Activated T-helper 1 cell treated with Interleukin-2 at 50 U/mL for 16 hours (primary cell): ENCODE measurements at places on chromosomes 3 and 15.

DNA sequence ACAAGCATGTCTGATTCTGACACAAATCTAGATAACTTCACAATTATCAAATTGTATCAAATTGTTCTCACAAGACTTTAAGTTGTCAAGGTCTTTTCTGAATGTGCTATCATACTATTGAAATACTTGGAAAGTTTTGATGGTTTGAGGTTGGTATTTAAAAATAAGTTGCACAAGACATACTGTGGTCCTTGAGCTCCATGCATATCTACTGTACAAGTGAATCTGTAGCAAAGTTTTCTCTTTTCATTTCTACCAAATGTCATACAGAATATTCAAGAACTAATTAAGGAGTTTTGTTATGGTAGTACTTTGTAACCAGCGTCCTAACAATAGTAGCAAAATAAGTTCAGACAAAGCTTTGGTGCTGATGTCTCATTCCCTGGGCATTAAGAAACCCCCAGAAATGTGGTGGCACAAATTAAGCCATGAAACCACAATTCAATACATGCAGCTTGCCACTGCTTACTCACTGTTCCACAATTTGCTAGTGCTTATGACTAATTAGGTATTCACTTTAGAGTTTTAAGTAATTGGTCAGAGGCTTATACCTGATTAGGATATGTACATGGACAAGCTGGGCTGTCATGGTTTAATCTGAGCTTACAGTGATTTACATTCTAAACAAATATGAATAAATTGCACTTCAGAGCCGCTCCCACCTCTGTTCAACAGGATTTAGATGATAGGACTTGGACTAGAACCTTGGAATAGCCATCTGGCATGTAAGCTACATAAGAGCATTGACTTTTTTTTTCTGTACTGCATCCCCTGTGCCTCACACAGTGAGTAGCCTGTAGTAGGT lies 8.8 kb downstream of the TBC1D23 start:
- no peak for DNase-seq

DNA sequence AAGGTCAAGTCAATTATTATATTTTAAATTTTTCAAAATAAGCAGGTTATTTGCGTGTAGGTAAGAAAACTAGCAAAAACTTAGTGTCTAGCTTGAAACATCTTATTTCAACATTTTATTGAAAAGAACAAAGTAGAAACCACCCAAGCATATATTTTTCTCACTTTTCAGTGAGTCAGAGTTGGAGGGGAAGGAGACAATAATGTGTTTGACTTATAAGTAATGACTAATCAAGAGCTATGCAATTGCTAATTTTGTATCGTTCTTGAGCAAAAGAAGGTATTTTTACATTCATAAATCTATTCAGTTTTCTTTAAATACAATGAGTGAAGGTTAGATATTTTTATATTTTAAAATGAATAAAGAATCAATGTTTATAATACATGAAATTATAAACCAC lies 54.4 kb upstream of the P2RY1 start:
- DNase-seq, result no peak

- DNase-seq, result no peak
Observed at GRCh38 chr3:113070072-113070640, 79.4 kb downstream of the GTPBP8 start.

DNA sequence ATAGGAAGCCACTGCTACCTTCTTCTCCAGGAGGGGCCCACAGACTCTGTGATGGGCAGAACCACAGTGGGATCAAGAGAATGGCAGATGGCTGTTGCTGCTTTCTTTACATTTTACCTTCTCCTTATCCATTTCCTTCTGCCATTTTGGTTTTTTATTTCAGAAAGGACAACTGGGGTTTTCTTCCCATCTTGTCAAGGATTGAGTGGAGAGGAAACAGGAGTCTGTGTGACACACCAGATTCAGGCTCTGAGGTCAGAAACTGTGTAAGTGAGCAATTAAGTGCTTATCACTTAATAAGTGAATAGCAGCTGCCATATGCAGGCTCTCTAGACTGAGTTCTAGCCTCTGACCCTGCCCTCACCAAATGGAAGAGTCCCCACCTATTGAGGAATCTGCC lies 47.3 kb downstream of the ITGB5 start:
- no peak for DNase-seq

- no peak for DNase-seq
Observed at GRCh38 chr15:74624020-74624602, 8.5 kb downstream of the CLK3 start.

GRCh38 chr3:49717959-49718857 lies 1.3 kb downstream of the AMIGO3 start:
- DNase-seq, result no peak

DNA sequence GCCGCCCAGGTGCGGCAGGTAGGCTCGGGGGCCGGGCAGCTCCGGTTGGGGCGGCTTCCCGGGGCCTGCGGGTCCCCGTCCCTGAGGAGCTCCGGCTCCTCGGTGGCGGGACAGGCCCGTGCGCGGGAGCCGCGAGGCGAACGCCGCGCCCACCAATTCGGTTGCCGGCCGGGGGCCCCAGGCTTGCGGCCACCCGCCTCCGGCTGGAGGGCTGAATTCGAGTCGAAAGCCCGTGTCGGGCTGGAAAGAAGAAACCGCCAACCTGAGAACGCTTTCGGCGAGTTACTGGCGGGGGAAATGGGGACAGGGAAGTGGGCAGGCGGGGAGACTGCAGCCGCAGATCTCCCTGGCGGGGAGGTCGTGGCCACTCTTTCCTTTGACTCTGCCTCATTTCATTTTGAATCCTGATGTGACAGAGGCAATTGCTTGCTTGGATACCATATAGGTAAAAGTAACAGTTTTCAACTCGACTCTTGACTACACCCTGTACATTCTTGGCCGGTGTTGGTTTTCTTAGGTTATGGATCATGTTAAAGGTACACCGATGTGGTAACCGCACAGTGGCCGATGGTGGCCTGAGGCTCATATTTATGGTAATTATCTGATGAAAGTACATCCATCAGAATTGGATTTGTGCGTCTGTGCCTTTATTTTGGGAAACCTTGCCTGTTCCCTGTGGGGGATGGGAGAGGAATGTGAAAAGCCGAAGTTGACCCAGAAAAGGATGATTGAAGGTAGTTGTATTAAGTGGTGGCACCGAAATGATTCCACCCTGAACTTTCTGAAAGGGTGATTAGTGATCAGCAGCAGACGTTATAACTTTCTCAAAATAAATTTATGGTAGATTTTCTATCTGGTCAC lies 1.7 kb downstream of the B3GNT5 start:
- no peak for DNase-seq

DNA sequence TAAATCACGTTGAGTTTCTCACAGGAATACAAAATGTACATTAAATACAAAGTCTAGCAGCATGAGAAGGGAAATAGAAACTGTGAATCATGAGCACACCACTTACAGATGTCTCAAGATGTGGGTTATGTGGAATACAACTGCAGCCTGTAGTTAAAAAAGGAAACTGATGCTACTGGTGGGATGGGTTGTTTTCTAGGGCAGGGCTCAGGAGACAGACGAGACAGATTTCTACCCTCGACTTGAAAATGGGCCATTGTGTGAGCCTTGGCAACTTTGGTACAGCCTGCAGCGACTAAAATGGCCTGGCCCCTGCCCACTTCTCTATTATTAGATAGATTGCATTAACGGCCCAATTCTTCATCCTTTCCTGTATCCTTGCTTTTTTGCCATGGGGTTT lies 293.1 kb downstream of the SUCLG2 start:
- DNase-seq, result no peak

DNA sequence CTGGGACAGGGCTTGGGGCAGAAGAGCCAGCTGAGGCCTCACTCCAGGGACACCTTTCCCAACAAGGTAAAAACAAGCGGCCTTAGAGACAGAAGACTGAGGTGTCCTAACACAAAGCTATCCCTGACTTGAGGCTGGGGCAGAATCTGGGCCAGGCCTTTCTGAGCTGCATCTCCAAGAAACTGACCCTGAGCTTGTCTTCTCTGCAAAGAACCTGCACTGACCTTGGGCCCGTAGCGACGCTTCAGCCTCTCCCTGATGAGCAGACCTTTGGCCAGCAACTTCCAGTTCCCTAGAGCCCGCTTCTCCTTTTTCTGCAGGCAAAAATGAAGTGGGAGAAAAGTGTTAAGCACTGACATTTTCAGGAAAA lies 22.2 kb downstream of the TMEM43 start:
- no peak for DNase-seq
